ENCODE measurements at places on chromosomes 5 and 9.

DNA sequence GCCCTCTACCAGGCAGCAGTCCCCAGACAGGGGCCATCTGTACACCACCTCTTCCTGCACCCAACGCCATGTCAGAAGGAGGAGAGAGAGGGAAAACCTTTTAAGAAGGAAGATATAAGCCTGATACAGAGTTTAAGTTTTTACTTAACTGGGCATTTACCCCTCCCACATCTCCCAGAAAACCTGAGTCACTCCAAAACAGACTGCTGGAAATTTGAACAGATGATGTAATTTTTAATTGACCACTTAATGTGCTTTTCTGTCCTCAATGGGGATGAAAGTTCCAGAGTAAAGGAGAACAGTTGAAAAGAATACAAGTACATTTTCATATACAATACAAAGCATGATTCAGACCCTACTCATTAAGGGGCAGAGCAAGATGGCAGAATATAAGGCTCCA, 63.9 kb downstream of the TTC39B start:
- peak; percentile 30 for DNase-seq

- no peak for DNase-seq
These were observed 22.1 kb downstream of the XRCC4 start for GRCh38 chr5:83099445-83099844.

GRCh38 chr9:77017505-77017894, 2.0 kb upstream of the FOXB2 start:
- DNase-seq, result no peak

DNA sequence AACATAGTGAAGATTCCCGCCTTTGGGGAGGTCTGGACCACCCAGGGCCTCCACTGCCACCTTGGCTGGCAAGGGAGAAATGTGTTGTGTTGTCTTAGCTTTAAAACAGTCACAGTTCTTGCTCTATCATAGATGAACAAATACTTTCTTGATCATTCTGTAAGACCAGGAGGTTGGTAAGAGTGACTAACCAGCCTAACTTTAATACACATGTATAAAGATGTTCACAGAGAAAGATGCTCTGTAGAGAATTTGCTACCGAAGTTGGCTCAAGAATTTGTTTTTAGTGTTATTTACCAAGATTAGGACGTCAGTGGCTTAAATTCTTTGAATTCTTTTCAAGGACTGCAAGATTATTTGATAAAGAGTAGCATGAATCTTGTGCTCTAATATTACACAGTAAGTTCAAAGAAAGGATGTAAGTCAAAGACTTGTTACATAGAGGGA, 28.4 kb downstream of the GLRX start:
- DNase-seq, result peak; percentile 79

- peak; percentile 21 for DNase-seq
These were observed 668 bp downstream of the ETF1 start for GRCh38 chr5:138542180-138542955.

- DNase-seq, result no peak
These were observed 79.4 kb downstream of the NXNL2 start for GRCh38 chr9:88614359-88614758.

GRCh38 chr5:95533106-95533505, 21.7 kb downstream of the SKIC3 start:
- DNase-seq, result no peak

GRCh38 chr5:73327908-73328455, 120.6 kb downstream of the FOXD1 start:
- DNase-seq, result peak; percentile 70

DNA sequence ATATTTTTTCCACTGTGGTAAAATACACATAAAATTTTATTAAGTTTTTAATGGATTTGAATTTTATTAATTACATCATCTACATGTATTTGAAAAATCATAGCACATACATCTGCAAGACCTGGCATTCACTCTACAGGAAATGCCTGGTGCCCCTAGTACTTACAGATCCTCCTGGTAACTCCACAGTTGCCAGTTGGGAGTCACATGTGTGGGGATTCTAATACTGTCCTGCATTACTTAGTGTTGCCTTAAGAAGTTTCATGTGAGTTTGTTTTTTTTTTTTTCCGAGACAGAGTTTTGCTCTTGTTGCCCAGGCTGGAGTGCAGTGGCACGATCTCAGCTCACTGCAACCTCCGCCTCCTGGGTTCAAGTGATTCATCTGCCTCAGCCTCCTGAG, 18.1 kb downstream of the KDM3B start:
- peak; percentile 9 for DNase-seq

DNA sequence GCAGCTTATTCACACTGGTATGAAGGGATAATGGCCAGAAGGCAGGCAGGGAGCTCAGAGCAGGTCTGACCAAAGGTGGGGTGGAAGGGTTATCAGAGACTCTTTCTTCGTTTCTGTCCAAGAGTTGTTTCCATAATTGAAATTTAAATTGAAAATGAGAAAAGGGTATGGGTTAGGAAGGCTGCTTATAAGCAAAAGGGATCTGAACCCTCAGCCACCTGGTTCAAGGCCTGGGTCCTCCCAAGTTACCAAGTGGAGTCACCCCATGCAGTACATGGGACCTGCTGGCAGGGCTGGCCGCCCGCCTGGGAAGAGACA, 17.8 kb downstream of the EEIG1 start:
- DNase-seq, result no peak

- peak; percentile 63 for DNase-seq
These were observed 80.0 kb upstream of the TUT7 start for GRCh38 chr9:86434039-86434726.

GRCh38 chr5:32711681-32712480, 760 bp downstream of the NPR3 start:
- peak; percentile 67 for DNase-seq

- DNase-seq, result no peak
These were observed 188.9 kb downstream of the SLIT3 start for GRCh38 chr5:169112016-169112415.

- no peak for DNase-seq
These were observed 138.2 kb upstream of the PLPPR1 start for GRCh38 chr9:100890321-100890720.

DNA sequence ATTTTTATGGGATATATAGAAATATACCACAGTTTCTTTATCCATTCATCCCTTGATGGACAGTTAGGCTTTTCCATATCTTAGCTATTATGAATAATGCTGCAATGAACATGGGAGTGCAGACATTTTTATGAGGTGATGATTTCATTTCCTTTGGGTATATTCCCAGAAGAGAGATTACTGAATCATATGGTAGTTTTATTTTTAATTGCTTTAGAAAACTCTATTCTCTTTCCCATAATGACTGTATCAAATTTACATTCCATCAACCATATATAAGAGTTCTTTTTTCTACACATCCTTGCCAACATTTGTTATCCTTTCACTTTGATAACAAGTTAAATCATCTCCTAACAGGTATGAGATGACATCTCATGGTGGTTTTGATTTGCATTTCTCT, 821.6 kb downstream of the TLE1 start:
- peak; percentile 76 for DNase-seq

DNA sequence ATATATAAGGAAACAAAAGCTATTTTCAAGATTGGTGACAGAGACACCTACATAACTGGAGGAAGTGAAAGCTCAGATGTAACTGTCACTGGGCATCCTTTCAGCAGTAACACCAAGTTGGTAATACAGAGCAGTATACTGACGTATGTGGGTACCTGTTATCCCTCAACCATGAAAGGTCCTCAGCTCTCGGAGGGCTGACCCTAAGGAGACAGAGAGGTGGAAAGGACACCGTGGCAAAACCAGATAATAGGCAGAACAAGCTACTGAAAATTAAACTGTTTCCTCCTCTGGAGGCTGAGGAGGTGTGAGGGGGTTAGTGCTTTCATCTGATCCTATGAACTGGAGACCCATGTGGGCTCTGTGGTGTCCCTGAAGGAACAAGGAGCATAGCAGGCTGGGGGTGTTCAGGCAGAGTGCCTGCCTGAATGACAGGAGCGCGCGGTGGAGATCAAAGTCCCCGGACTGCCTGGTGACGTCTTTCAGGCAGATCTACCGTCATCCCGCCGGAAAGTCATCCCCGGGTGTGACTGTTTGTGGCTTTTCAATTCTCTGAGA, 130.2 kb upstream of the FSTL4 start:
- no peak for DNase-seq

- DNase-seq, result no peak
These were observed 107.4 kb downstream of the TUSC1 start for GRCh38 chr9:25570802-25571201.

DNA sequence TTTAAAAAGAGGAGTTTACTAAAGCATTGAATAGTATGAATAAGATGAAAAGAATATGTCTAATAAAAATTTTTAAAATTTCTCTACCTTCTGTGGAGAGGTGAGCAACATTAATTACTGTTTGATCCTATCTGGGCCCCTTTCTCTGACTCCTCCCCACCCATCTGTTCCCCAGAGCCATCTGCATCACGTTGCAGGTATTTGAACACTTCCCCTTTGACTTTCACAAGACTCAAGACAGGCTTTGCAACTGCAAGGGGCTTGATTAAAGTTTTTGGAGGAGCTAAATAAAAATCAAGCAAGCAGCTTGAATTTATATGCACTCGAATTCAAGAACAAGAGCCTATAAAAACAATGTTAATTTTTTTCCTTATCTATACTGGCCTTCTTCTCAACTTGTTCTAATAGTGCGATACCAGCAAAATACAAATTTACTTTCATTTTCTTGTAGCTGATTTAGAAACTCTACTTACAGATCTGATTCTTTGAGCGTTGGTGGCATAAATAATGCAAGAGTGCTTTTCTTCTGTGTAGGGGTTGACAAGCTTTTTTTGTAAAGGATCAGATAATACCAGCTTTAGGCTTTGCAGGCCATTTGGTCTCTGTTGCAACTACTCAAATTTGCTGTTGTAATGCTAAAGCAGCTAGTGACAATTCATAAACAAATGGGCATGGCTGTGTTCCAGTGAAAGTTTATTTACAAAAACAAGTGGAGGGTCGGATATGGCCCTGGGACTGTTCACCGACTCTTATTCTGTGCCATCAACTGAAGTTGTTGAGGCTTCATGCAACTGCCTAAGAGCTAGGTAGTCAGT, 21.2 kb downstream of the TXNDC8 start:
- DNase-seq, result no peak

- DNase-seq, result no peak
These were observed 288.5 kb downstream of the ZNF608 start for GRCh38 chr5:124457901-124458300.

- no peak for DNase-seq
These were observed 112.4 kb upstream of the ACOT12 start for GRCh38 chr5:81506378-81506777.

DNA sequence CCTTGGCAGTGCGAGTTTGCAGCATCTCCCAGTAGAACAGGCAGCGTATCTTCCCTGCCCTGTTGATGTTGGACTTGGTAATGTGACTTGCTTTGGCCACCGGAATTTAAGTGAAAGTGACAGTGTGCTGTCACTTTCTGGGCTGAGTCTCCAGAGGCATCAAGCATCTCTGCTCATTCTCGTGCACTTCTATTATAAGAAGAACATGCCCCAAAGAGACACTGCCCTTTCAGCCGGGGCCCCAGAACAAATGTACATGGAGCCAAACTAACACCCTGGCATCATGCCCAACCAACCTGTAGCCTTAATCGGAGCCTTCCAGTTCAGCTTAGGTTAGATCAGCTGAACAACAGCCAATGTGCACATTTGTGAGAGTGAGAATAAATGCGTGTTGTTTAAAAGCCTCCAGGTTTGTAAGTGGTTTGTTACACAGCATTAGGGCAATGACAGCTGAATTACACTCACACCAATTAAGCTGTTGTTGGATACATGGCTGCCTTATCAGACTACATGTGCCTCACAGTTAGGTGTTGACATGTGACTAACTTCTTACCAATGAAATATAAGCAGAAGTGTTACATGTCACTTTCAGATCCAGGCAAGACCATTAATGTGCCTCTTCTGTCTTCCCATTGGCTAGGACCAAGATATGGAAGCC, 22.1 kb upstream of the FRMD3 start:
- no peak for DNase-seq

DNA sequence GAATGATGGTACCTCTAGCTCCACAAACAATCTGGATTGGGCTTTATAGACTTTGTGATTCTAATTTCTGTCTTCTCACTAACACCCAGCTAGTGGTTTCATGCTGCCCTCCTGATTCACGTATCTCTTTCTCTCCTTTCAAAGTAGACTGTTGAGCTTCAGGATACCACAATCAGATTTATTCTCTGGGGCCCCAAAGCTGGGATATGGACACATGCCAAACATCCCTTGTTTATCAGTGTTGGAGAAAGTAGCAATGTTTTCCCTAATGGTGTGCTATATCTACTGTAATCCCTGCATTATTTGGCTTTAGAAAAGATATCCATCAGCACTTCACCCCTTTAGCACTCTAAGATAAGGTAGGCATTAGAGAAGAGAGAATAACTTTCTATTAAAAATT, 361.0 kb downstream of the FGF10 start:
- DNase-seq, result no peak

DNA sequence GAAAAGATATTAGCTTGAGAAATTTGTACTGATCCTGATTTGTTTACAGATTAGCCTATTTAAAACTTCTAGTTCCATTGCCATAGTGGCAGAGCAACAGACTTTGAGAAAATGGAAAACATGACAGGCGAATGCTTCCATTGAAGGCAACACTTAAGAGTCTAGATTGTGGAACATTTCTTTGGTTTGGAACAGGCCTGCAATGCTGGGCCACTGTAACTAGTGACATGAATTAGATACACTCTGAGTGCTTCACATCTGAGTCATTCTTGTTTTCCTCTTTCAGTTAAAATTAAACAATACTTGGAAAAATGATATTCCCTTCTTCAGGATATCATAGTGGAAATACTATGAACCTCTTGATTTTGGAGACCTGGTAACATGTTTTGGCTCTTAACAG, 453.6 kb upstream of the TUSC1 start:
- DNase-seq, result peak; percentile 8

DNA sequence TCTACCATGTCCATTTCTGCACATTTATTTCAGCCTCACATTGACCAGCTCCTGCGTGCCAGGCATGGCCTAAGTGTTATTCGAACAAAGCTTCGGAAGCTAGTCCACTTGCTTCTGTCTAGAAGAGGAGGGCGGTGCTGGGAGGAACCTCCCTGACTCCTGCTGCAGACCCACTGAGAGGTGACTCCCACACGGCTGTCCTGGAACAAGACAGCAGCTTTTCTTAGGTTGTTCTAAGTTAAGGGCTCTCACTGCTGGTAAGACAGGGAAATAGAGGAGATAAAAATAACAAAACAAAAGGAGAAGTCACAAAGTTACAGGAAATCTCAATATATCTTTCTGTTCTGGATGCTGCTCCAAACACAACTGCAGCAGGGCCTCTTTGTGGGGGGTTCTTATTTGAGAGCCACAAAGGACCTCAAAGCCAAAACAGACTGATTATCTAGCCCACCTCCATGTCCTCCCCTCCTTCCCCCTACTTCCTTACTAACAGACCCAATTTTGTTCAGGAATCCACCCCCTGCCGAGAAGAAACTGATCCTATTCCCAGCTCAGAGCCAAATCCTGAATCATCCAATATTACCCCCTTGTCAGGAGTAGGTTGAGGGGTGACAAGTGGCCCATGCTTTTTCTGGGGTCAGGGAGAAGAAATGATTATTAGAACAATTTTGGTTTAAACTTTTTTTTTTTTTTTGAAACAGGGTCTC, 28.4 kb upstream of the KCNIP1 start:
- no peak for DNase-seq

DNA sequence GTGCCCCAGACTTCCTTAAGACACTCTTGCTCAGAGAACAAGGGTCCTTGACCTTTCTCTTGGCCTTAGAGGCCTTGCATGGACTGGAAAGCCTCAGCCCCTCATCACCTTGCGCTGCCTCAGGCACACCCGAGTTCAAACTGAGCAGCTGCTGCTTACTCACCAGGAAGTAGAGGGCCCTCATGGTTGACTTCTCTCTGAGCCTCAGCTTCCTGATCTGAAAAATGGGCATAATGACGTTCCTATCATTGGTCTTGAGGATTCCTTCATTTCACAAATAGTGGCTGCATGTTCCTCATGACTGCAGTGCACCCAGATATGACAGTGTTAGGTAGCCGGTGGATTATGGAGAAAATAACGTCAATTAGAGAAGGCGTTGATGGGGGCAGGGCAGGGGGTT, 28.6 kb downstream of the IER5L start:
- no peak for DNase-seq
